Aorta (tissue), 5 donors: ENCODE measurements at places on chromosomes 6 and 20. TPM values are rescaled to one million over a fixed set of nuclear protein-coding genes. Genes with fewer than 3 reads are reported as not detected.
A peak's percentile ranks its signal among the peaks of the same experiment; 100 is the strongest.

DNA sequence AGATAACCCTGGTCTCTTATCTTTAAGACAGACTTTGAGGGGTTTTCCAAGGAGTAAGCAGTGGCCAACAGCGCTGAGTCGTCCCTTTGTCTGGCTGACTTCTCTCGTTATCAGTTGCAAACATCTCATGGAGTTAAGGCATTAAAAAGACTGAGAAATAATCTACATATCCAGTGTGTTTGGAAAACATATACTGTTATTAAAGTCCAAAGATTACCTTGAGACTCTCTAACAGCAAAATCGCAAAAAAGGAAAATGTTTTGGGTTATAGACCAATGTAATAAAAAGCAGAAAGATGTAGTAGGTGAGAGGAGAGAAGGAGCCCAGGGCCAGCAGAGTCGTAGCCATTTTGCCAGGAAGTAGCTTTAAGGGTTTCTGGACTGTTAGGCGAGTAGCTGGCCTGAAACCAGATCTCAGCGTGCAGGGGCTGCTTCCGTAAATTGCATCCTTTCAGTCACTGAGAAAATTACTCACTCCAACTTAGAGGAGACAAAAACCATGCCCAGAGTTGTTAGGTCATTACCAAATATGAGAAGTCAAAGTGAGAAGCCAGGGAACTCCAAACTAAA lies 24.6 kb downstream of the MYLK4 start:
- no peaks in the 10 kb centered on the region for H3K27me3 ChIP-seq
- no peak for DNase-seq
- H3K4me1 ChIP-seq, result no peaks in the 10 kb centered on the region
- no peak overlapping the region for H3K4me3 ChIP-seq
- H3K27ac ChIP-seq, result no peak overlapping the region
- H3K36me3 ChIP-seq, result no peaks in the 10 kb centered on the region

DNA sequence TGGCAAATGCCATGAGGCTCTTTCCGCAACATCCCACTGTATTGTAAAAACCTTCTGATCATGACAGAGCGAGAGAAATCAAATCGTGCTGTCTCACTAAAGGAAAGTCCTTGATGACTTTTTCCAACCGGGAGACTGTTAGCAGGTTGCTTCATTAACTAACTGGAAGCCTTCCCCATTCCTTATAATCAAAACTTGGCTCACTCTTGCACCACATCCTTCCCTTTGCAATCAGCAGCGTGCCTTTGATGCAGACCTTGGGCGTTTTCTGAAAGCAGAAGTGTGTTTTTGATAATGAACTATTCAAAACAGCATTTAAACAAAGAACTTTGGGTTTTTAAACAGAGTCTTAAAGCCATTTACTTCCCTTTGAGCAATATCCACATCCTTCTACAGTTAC lies 96.2 kb upstream of the CNR1 start:
- no peaks in the 10 kb centered on the region for H3K4me1 ChIP-seq
- no peaks in the 10 kb centered on the region for H3K36me3 ChIP-seq
- no peak overlapping the region for H3K27ac ChIP-seq
- no peak for DNase-seq

GRCh38 chr6:159184559-159184958 lies 15.4 kb downstream of the FNDC1 start:
- no peaks in the 10 kb centered on the region for H3K36me3 ChIP-seq
- H3K27ac ChIP-seq, result no peak overlapping the region
- no peaks in the 10 kb centered on the region for H3K4me1 ChIP-seq

GRCh38 chr20:57837208-57838035 lies 127.6 kb upstream of the PMEPA1 start:
- H3K4me3 ChIP-seq, result no peak overlapping the region
- H3K27me3 ChIP-seq, result no peaks in the 10 kb centered on the region
- no peaks in the 10 kb centered on the region for H3K36me3 ChIP-seq
- DNase-seq, result no peak
- no peak overlapping the region for H3K27ac ChIP-seq

DNA sequence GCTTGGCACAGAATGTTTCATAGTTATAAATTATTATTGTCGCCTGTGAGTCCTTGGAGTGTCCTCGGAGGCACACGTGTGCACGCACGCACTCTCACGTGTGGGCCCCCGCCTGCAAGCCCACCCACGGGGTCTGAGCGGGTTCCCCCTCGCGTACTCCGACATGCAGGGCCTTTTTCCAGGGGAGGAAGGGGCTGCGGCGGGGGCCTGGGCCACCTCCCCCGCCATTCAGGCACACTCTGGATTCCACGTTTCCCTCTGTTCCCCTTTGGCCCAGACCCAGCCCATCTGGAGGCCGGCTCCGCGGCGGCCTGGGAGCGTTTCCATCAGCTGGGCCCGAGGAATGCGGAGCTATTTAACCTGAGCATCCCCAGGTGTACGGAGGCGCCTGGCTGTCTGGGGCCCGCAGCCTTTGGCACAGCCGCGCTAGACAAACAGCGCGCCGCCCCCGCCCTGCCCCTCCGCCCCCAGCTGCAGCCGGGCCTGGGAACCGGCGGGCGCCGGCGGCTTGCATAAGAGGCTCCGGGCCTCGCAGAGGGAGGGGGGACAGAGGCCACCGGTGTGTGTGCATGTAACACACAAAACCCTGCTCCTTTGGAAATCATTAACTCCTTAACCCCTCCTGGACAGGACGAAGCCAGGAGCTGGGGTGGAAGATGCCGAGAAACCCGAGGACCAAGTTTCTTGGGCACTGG lies 3.3 kb downstream of the ID1 start:
- peak overlapping the region; percentile 22 for H3K27ac ChIP-seq
- no peaks in the 10 kb centered on the region for H3K27me3 ChIP-seq
- peak; percentile 87 for DNase-seq
- H3K36me3 ChIP-seq, result no peaks in the 10 kb centered on the region
- no peak overlapping the region for H3K4me3 ChIP-seq

GRCh38 chr20:51369503-51369902 lies 173.0 kb downstream of the NFATC2 start:
- H3K36me3 ChIP-seq, result no peaks in the 10 kb centered on the region
- peak; percentile 25 for DNase-seq
- no peaks in the 10 kb centered on the region for H3K27me3 ChIP-seq
- H3K4me3 ChIP-seq, result no peak overlapping the region
- no peaks in the 10 kb centered on the region for H3K4me1 ChIP-seq
- H3K27ac ChIP-seq, result no peak overlapping the region

GRCh38 chr6:111429571-111429970 lies 53.4 kb downstream of the REV3L start:
- no peaks in the 10 kb centered on the region for H3K27me3 ChIP-seq
- no peak overlapping the region for H3K27ac ChIP-seq
- no peak overlapping the region for H3K4me3 ChIP-seq

- no peaks in the 10 kb centered on the region for H3K36me3 ChIP-seq
- no peak overlapping the region for H3K4me3 ChIP-seq
- DNase-seq, result peak; percentile 55
- no peaks in the 10 kb centered on the region for H3K4me1 ChIP-seq
- no peaks in the 10 kb centered on the region for H3K27me3 ChIP-seq
These were observed 110.8 kb upstream of the SCP2D1 start for GRCh38 chr20:18702736-18703135.

- no peak overlapping the region for H3K4me3 ChIP-seq
- no peaks in the 10 kb centered on the region for H3K36me3 ChIP-seq
- no peaks in the 10 kb centered on the region for H3K4me1 ChIP-seq
- H3K27ac ChIP-seq, result no peak overlapping the region
- H3K27me3 ChIP-seq, result no peaks in the 10 kb centered on the region
- no peak for DNase-seq
These were observed 70.3 kb downstream of the SYNJ2 start for GRCh38 chr6:158051968-158052367.

DNA sequence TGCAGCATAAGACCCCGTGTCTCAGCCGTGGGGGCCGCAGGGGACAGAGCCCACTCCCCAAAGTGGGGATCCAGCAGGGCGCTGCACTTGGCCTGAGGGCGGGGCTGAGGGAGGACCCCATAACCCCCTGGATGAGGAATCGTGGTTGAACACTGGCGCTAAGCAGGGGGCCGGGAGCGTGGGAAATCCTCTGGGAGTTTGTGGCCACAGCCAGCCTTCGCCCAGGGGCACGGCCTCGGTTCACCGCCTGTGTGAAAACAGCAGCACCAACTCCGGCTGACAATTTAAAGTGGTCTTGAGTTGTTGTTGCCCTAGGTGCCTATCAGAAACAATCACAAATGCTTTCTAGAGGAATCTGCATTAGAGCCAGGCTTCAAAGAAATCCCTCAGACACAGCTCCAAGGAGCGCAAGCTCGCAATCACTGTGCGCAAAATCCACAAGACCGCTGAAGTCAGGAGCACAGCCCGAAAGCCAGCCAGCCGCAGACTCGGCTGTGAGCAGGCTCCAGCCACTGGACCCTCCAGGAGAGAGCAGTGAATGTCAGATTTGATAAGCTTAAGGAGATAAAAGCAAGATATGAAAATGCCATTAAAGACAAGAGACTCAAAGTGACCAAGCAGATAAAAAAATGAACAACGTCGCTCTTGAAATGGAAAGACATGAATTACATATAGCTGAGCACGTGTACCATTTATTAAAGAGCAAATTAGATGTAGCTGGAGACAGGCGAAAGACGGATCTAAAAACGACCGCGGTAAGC lies 10.9 kb upstream of the RPS6KA2 start:
- H3K4me3 ChIP-seq, result no peak overlapping the region
- peak; percentile 68 for DNase-seq
- H3K36me3 ChIP-seq, result no peaks in the 10 kb centered on the region
- H3K27ac ChIP-seq, result no peak overlapping the region
- H3K4me1 ChIP-seq, result no peaks in the 10 kb centered on the region

DNA sequence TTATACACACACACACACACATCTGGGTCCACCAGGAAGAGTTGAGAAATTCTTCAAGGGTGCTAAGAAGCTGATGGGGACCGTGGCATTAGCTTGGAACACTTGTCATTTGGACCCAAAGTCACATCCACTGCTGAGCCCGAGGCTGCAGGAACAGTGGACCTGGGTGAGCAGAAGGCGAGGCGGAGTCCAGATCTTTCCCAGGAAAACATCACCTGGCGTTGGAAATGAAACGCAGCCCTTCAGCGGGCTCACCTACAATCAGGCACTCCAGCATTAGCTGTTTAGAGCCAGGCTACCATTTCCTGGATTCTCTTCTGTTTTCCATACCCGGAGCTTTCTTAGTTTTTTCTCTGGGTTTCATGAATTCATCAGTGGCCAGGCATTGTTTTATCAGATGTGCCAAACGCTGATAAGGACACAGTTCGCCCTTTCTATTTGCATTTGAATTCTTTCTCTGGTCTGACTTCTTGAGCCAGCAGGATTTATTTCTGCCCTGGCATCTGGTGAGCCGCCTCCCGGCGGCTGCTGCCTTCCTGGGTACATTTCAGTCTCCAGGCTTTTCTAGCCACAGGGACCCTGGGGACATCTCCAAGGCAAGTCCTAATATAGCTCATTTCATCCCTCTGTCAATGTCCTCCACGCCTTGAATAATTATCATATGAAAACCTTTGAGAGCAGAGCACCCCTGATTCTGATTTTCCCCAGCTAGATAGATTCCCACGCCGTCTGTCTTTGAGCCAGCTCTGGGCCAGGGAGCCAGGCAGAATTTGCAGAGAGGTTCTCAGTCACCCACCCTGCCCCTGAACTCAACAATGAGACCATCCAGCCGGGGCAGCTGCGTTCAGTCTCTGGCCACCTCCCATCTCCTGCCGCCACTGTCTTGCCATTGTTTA lies 170.9 kb downstream of the TTLL2 start:
- peak; percentile 5 for DNase-seq
- H3K4me1 ChIP-seq, result no peaks in the 10 kb centered on the region

DNA sequence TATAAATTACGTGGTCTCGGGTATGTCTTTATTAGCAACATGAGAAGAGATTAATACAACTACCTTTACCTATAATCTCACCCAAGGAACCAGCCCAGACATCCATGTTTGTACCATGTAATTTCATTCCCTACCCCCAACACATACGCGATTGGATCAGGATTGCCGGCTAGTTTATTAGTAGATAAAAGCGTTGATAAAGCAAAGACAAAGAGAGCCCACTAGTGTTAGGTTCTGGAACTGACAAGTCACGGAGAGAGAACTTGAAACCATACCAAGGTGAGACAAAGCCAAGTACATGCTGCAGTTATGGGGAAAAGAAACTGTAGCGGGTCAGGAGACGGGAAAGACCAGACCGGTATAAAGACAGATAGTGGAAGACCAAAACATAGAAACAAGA lies 37.4 kb upstream of the FAM135A start:
- no peak overlapping the region for H3K4me3 ChIP-seq
- no peaks in the 10 kb centered on the region for H3K36me3 ChIP-seq
- H3K27ac ChIP-seq, result no peak overlapping the region
- no peaks in the 10 kb centered on the region for H3K27me3 ChIP-seq
- no peaks in the 10 kb centered on the region for H3K4me1 ChIP-seq

Gene KHDC1L
- not detected for polyA plus RNA-seq

Gene LINC00237
- not detected for polyA plus RNA-seq

Gene HSPA1A
- 55.1 TPM for polyA plus RNA-seq
